ENCODE measurements at places on chromosomes 5 and 9. TPM values are rescaled to one million over a fixed set of nuclear protein-coding genes. Genes with fewer than 3 reads are reported as not detected.
A peak's percentile ranks its signal among the peaks of the same experiment; 100 is the strongest.

GRCh38 chr9:89606624-89607311, 2.0 kb downstream of the GADD45G start:
- no peak for DNase-seq

- DNase-seq: no peak
Observed at GRCh38 chr9:9924376-9924775, 688.4 kb downstream of the PTPRD start.

DNA sequence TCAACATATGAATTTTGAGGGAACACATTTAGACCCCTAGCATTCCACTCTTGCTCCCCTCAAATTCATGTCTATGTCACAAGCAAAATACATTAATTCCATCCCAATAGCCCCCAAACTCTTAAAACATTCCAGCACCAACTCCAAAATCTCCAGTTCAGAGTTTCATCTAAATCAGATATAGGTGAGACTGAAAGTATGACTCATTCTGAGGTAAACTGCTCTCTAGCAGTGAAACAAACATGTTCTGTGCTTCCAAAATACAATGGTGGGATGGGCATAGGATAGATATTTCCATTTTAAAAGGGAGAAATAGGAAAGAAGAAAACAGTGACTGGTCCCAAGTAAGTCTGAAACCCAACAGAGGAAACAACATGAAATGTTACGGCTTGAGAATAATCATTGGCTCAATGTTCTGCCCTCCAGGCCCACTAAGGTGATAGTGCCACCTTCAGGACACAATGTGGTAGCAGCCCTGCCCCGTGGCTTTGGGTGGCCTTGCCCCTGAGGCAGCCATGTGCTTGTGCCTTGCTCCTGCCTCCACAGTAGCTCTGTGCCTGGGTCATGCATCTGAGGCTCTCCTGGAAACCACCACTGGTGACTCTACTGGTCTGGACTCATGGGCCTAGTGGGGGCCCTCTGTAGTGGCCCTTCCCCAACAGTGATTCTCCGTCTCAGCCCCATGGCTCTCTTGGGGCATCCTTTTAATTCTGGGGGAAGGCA, 36.4 kb upstream of the IPPK start:
- DNase-seq: no peak

DNA sequence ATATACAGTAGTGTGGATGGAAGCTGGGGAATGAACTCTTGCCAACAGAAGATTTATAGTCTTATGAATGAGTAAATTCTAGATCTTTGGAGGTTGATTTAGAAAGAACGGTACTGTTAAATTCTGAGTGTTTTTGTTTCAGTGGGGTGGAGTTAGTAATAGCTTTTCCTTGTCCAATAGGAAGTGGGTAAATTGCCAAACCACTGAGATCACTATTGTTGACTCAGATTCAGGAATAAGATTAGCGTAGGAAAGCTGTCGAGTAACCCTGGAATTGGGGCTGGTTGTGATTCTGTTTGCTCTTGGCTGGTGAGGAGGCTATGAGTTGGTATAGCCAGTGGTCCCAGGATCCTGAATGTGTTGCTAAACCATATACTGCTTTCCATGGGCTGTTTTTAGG, 155.6 kb downstream of the ARHGAP26 start:
- DNase-seq: peak; percentile 64

- DNase-seq: no peak
Observed at GRCh38 chr9:35798658-35799374, 7.4 kb downstream of the NPR2 start.

GRCh38 chr5:38806775-38807258, 39.0 kb upstream of the OSMR start:
- DNase-seq: no peak

DNA sequence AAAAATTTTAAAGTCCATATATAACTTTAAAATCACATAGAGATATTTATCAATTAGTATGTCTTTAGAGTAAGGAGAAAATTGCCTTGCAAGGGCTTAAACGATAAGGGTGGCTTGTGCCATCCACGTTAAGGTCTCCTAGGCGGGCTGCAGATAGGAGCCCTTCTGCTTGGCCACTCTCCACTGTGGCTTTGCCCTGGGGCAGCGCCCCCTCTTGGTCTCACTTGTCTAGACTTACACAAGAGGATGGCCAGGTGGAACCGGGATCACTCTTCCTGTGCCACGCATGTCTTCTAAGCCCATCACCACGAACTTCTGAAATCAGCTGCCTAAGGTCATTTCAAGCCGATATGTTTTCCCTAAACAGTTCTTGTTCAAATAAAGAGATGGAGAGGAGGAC, 2.9 kb downstream of the FPGS start:
- no peak for DNase-seq

GRCh38 chr5:42570966-42571960, 148.0 kb downstream of the GHR start:
- no peak for DNase-seq

- no peak for DNase-seq
Observed at GRCh38 chr9:89484475-89485404, 13.2 kb downstream of the SEMA4D start.

- no peak for DNase-seq
Observed at GRCh38 chr9:137310189-137311052, 8.3 kb upstream of the NRARP start.

- no peak for DNase-seq
Observed at GRCh38 chr9:13431222-13431536, 151.7 kb upstream of the MPDZ start.

GRCh38 chr5:57414191-57414590, 68.4 kb downstream of the ACTBL2 start:
- no peak for DNase-seq

DNA sequence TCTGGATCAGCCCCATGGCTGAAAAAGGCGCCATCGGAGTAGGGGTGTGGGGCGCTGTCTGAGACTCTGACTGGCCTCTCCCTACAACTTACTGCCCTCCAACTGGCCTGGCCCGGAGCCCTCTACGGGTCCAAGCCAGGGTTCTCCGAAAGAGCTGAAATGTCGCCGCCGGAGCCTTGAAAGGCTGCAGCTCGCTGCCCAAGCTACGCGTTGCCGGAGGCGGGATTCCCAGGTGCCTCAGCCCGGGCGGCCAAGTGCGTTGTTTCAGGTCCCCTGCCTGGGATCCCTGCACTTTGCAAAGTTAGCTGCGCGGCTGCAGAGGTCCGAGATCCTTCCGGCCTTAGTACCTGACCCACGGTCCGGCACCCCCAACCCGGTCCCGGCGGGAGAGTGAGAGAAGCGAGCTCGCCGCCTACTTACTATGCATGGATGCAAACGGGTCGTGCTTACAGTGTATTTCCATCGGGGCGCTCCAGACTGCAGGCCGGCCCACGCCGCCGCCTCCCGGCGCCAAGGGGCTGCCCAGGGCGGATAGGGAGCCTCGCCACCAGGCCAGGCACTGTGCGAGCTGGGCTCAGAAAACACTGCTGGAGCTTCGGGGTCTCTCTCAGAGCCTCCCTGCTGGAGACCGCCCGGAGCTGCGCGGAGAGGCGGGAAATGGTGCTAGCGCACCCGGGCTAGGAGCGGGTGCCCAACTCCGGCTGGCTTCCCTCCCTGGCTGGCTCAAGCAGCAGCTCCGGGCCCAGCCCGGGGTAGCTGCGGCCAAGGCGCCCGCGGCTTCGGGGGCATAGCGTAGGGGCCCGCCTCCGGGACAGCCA, 7.7 kb downstream of the PAX5 start:
- no peak for DNase-seq

DNA sequence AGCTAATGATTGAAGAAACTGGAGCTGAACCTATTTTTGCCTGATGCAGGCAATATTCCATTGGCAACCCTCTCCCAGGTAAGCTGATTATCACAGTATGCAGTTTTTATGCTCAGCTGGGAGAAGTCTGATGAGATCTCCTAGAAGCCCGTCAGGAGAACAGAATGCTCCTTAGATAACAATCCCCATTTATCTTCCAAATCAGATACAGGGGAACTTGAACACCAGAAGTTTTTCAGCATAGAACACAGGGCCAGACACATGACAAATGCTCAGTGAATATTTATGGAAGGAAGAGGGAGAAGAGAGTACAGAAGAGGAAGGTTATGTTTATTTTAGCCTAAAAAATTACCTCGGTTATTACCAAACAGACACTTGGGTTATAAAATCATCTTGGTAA, 37.9 kb downstream of the CFAP90 start:
- DNase-seq: no peak

DNA sequence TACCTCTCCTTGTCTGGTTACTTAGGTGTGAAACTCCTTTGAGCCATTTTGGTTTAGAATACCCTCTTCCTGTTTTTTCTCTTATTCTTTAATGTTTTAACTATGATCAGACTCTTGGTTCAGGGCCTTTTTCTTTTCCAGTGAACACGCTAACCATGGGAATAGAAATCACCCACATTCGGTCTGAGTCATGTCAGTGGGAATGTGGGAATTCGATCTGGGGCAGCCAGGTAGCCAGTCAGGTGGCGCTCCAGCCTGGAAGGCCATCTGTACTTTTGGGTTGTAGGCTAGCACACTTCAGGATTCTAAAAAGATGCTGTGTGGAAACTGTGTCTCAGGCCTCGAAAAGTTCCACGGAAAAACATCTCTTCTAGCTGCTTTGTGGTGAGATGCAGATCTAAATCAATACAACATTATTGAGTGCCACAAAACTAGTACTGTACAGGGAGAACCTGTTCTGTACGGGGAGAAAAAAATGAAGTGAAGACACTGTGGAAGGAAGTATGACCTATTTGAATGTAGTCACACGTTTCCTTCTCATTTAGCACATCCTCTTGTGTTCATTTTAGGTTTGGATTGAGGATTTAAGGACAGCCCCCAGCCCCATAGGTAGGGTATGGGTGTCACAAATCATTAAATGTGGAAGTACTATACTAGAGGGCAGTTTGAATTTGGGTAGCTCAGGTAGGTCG, 36.4 kb downstream of the SNX30 start:
- DNase-seq: no peak

GRCh38 chr5:133383580-133383939, 228.8 kb downstream of the FSTL4 start:
- DNase-seq: no peak

GRCh38 chr5:171693412-171693811, 92.2 kb upstream of the SMIM23 start:
- DNase-seq: no peak

- DNase-seq: no peak
Observed at GRCh38 chr5:124599028-124599973, 147.1 kb downstream of the ZNF608 start.

GRCh38 chr5:66438696-66439095, 157.5 kb upstream of the MAST4 start:
- no peak for DNase-seq

GRCh38 chr5:101288633-101289032, 385.6 kb upstream of the ST8SIA4 start:
- DNase-seq: no peak

- no peak for DNase-seq
Observed at GRCh38 chr5:157767689-157768088, 24.2 kb downstream of the LSM11 start.

DNA sequence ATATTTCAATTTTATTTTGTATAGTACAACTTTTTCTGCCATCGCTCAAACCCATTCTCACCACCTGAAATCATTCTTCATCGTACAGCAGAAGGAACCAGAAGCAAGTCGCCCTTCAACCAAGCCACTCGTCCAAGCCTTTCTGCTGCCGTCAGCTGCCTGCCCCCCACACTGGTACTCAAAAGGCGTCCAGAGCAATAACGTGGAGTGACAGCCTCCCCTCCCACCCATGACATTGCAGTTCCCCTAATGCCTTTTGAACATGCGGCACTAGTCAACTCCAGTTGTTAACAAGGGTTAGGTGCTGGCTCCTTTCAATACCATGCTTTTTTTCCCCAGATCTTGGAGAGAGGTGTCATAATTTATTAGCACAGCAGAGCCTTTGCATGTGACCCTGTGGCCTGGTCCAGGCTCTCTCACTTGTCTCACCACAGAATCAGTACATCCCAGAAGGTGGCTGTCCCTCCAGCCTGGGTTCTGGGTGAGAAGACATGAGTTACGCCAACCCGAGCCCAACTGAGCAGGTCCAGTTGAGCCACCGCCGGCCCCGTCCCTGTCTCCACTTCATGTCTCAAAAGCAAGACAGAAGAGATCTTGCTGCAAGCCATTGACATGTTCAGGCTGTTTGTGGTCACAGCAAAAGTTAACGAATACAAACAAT, 20.4 kb upstream of the MED10 start:
- DNase-seq: no peak

CCT5 gene
- polyA plus RNA-seq: 185 TPM

HMGCR gene
- polyA plus RNA-seq: not detected

BSPRY gene
- polyA plus RNA-seq: 0.24 TPM

NEUROG1 gene
- not detected for polyA plus RNA-seq

COL27A1 gene
- 26.0 TPM for polyA plus RNA-seq

EIF4EBP3 gene
- polyA plus RNA-seq: 9.3 TPM

RGS7BP gene
- polyA plus RNA-seq: 4.4 TPM

HNRNPK gene
- polyA plus RNA-seq: not detected
